ENCODE measurements at places on chromosomes 6 and 20.

- no peak for DNase-seq
Observed at GRCh38 chr6:37004044-37004980, 1.1 kb upstream of the FGD2 start.

- no peak for DNase-seq
Observed at GRCh38 chr20:11012975-11013374, 339.2 kb upstream of the JAG1 start.

DNA sequence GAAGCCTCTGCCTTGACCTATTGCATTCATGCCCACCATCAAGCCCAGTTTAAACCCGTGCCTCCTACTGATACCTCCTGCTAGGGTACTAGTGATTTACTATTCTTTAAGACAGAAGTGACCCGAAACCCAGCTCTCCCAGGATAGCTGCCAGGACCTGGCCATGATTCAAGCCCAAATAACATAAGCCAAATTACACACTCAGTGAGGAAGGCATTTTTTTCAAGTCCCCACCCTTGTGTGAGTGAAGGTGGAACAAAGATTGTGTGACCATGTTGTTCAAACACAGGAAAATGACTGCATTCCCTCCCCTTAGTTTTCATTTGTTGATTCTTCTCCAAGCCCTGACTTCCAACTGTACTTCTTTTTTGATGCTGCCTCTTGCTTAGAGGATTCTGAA, 3.7 kb upstream of the KAT14 start:
- no peak for DNase-seq

- DNase-seq: no peak
Observed at GRCh38 chr6:45377043-45377553, 636 bp downstream of the SUPT3H start.

DNA sequence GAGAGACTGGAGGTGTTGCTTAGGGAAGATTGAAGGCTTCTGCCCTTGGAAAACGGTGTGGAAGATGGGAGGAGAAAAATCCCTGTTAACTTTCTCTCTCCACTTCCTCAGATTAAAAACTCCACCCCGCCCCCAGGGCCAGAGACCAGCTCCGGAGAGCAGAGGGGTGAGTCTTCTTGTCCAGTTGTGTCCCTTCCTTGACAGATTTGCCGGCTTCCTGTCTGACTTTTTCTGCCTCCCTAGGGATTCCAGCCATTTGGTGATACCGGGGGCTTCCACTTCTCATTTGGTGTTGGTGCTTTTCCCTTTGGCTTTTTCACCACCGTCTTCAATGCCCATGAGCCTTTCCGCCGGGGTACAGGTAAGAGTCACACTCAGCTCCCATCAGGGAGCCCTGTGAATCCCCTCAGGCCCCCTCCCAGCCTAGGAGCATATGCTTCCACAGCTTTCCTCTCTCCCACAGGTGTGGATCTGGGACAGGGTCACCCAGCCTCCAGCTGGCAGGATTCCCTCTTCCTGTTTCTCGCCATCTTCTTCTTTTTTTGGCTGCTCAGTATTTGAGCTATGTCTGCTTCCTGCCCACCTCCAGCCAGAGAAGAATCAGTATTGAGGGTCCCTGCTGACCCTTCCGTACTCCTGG, 1.7 kb downstream of the RNF5 start:
- no peak for DNase-seq

DNA sequence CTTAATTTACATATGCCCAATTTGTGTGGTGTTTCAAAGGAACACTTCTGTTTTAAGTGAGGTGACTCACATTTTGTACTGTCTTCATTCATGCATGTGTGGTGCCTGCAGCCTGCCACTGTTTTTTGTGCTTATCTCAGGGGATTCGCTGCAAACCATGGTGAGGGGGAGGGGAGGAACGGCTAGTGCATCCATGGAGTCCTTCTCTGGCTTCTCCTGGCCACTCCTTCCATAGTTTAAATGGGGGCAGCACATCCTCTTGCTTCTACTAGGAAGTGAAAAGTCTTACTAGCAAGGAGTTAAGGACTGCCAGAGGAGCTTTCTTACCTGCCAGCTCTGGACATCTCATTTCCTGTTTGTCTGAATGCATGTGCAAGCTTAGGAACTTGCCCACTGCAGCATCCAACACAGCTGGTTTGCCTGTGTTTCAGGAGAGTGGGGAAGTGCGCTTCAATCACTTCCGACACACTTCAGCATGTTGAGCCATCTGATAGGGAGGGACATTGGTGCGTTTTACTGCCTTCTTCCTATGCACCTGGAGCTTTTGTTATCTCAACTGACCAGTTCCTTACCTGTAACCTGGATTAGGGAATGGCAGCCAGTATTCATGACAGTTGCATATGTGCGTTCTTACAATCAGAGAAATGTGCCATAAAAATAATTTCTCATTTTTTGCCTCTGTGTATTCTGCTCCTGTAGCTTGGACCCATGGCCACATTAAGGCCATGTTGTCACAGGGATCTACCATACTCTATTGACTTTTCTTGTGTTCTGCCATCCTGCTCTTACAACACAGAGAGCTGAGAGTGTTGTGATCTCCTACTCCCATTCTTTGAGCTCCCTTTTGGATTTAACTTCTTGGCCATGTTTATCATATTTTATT, 211.3 kb downstream of the ARID1B start:
- no peak for DNase-seq

GRCh38 chr20:9928281-9928737, 89.4 kb upstream of the PAK5 start:
- no peak for DNase-seq

DNA sequence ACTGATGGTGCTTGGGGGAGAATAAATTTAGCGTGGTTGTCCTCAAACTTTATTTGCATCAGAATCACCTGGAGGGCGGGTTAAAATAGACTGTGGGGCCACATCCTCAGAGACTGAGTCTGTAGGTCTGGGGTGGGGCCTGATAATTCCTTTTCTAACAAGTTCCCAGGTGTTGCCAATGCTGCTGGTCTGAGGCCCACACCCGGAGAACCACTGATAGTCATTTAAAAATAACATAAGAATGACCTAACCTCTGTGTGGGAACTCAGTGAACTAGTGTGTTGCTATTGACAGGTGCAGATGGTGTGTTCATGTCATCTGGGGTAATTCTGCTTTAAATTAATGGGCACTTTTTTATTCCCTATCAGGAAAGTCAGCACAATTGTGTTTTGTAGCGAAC, 64.8 kb downstream of the RTN4IP1 start:
- no peak for DNase-seq

GRCh38 chr6:1337791-1338190, 25.9 kb downstream of the FOXQ1 start:
- no peak for DNase-seq

DNA sequence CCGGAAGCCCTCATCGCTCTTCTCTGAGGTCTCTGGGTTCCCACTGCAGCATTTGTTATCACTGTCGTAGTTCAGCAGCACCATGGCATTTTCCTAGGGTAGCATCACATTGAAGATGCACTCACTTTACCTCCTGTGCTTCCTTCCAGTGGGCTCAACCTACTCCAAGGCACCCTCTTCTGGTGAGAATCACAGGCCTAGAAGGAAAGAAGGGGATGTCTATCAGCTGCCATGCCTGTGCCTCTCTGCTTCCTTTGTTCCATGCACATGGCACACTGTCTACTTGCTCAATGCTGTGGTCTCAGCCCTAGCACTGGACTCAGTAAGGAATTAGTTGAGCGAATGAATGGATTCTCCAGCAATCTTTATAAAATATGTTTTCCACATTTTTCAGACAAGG, 22.6 kb downstream of the CST4 start:
- no peak for DNase-seq

All from stimulated activated CD4-positive, alpha-beta T cell treated with anti-CD3 and anti-CD28 coated beads, Interleukin-15, amount 100 ng/mL, for 24 hours (primary cell).